ENCODE measurements at places on chromosomes 7 and 10.

DNA sequence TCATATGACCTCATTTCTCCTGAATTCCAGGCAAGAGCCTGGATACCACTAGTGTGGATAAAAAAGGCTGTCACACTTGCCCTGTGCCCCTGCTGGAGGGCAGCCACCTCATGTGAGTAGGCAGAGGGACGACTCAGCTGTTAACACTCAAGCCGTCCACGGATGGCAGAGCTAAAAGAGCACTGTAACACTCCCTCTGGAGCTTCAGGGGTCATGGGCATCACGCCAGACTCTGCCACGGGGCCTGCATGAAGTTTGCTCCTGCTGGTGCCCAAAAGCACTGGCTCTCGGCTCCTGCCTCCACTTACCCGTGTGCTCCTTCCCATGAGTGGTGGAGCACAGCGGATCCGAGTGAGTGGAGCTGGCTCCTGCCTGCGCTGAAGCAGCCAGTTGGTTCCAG, 919.8 kb upstream of the C7orf33 start:
- no peak for DNase-seq

DNA sequence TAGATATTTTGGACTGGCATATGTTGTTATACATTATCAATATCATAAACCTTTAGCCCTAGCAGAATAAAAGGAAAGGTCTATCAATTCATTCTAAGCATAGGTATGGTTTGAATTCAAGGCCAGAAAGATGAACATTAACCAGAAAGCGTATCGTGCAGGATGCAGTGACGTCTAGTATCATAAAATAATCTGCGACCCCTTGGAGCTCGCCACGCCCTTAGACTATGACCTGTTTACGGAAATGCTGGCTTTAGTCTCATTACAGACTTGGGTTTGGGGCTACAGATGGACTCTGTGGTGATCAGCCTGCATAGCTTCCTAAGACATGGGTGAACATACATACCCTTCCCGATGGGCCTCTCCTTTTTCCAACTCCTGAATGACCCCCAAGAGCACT, 21.5 kb downstream of the INSYN2A start:
- DNase-seq, result no peak

DNA sequence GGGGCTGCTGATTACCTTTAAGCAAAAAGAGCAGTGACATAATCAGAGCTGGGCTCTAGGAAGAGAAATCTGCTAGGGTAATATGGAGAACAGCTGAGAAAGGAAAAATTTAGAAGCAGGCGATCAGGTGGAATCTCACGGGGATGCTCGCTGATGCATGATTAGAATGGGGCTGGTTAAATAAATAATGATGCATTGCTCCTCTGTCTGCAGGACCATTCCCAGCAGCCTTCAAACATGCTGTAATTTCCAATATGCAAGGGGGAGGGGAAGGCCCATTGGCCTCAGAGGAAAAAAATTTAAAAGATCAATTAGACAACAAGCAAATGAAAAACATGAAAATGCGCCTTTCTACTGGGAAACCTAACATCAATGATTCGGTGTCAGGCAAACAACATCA, 65.6 kb upstream of the C10orf90 start:
- no peak for DNase-seq

- DNase-seq, result no peak
Observed at GRCh38 chr7:148905093-148905666, 21.1 kb upstream of the EZH2 start.

DNA sequence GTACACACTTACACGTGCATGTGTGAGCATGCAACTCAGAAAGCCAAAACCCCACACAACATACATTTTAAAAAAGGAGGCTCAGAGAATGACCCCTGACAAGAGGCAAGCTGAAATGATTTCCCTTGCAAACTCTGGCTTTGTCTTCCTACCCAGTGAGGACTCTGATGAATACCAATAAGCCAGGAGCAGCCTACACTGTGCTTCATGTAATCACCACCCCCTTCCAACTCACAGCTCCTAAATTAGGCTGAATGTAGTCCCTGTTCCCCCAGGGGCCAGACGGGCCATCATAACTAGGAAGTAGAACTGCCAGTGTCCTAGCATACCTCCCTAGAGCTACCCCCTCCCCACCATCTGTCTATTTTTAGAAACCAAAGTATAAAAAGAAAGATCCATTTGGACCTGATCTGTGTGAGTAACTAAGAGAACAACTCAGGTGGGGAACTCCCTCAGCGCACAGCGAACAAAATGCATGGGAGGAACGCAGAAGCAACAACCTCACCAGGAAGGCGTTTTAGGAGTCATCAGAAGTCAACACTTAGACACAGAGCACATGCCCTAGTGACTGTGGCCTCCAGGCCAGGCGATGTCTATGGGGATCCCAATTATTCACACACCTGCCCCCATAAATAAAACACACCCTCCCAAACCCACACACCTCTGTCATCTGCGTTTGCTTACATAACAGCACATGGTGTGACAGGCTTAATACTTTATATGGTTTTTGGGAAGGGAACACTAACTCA, 1.9 kb downstream of the DGKI start:
- DNase-seq, result no peak

- no peak for DNase-seq
Observed at GRCh38 chr10:24721229-24722106, 2.2 kb downstream of the ARHGAP21 start.

DNA sequence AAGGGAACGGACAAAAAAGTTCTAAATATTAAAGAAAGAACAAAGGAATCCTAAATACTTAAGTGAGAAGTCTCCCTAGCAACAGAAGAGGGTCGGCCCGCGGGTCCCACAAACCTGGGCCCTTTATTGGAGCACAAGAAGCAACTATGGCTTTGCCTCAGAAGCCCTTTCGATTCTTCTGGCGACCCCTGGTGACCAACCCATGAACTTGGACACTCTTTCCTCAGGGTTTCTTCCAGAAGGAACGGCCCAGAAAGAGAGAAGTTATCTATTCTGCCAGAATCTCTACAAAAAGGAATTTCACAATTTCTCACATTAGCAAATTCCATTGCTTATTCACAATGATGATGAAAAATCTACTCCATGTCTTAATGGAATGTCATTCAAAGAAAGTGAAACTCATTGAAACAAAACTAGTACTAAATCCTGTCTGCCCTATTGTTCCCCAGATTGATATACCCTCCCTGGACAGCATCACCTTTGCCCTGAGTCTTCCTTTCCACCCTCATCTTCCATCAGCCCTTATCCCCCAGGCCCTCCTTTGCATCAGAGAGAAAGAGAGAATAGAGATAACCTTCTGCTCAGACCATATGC, 43.7 kb downstream of the CPVL start:
- DNase-seq, result no peak

- DNase-seq, result no peak
Observed at GRCh38 chr7:2452074-2452507, 24.1 kb downstream of the GRIFIN start.

- DNase-seq, result no peak
Observed at GRCh38 chr7:36082216-36082615, 70.8 kb upstream of the EEPD1 start.

DNA sequence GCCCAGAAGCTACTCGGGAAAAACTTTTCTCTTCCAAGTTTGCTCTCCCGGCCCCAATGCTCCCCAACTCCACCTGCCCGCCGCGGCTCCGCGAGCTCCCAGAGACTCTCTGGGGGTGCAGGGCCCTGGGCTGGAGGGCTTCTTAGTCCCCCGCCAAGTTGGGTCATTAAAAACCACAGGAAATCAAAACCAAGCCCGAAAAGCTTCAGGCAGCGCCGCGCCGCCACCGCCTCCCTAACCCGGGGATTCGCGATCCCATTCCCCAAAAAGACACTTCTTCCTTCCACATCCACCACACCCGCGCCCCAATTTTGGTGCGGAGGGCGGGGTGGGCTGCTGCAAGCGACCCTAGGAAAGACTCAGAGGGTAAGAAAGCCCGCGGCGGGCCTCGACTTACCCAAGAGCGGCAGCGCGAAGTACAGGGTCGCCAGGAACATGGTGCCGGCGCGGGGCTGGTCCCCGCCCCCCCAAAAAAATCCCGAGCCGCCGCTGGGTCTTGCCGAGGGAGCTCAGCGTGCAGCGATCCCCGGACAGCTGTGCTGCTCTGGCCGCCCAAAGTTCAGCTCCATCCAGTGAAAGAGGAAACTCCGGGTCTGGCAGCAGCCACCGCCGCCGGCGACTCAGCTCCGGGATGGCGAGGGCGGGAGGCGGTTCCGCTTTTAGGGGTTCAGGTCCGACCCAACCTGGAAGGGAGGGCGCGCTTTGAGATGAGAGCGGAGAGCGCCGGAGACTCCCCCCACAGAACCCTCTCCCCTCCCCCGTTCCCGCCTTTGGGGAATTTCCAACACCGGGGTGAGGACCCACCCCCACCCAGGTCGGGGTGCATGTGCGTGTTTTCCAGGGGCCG, 1.2 kb downstream of the GFRA1 start:
- DNase-seq, result no peak

DNA sequence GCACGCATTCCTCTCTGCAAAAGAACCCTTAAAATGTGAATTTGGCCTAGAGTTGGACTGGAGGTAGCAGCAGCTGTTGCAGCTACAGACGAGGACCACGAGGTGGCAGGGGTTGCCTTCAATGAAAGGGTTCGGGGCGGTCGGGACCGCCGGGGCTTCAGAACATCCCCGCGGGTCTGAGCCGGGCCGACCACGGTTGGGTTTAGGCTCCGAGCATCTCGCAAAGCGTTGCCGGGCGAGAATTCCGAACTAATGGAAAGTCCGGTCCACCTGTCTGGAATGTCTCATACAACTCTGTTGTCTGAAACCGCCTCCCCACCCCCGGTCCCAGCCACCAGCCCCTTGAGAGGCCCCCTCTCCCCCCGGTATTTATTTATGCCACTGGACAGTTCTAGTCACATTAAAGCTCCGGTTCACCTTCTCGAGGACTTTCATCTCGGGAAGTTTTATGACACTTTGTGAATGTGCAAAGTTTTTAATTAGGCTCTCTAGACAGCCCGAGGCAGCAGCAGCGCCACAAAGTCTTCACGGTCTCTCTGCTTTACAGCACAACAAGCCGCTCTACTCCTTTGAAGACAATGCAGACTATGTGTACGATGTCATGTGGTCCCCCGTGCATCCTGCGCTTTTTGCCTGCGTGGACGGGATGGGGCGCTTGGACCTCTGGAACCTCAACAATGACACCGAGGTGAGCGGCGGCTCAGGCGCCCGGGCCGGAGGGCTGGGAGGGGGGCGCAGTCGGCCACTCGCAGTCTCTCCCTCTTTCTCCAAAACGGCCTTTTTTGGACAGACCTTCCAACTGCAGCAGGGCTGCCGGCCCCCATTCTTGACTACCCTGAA, 246.2 kb downstream of the SLC25A13 start:
- no peak for DNase-seq

DNA sequence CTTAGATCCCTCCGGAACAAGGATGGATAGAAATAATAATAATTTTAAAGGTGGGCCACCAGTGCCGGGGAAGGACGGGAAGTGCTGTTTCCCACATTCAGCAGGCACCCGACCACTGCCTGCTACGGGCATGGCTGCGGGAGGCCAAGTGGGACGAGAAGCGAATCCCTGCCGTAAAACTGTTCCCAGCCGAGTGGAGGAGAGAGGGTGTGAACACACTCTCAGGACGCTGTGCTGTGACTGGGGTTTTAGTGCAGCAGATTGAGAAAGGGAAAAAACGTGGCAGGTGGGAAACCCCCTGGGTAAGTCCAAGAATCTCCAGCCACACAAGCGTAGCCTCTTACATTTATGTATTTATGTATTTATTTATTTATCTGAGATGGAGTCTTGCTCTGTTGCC, 158.8 kb downstream of the DNAJB6 start:
- no peak for DNase-seq

DNA sequence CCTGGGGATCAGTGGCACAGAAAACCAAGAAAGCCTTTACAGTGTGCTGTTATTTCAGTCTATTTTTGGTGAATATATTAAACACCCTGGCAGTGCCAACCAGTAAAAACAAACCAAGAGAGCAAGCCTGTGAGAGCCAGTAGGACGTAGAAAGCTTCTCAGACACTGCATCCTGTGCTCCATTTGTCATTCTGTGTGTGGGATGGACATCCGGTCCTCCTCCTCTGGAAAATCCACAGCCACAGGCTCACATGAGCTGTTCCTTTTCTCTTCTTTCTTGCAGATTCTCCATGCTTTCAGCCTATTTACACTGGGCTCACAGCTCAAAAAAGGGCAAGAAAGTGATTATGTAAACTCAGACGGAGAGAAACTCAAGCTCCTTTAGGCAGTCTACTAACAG, 119.7 kb upstream of the YAE1 start:
- no peak for DNase-seq

DNA sequence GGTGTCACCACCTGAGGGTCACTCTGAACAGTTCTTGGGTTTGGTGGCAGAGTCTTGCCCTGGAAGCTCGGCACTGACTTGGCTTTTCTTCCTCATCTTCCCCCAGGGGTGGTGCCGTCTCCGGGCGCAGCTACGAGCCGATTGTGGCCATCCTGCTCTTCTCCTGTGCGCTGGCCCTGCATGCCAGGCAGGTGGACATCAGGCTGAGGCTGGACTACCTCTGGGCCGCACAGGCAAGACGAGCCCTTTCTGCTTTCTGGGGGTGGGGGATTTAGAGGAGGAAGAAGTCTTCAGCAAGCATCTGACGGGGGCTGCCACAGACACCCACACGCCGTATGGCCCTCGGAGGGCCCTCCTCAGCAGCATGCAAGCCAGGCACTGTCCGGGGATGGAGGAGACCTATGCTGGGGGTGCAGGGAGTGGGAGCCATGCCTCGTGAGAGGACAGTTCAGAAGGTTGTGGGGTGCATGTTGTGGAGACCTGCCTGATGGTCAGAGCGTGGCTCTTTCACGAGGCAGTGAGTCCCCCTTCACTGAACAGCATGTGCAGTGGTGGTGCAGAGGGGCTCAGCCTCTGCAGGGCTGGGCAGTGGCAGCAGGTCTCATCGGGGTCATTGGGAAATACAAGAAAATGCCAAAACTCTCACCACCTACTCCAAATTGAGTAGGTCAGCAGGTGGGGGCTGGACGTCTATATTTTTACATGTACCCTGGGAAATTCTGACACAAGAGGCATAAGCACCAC, 112.4 kb downstream of the ADCY1 start:
- DNase-seq, result no peak

- no peak for DNase-seq
Observed at GRCh38 chr10:31069411-31069810, 37.7 kb upstream of the ZNF438 start.

DNA sequence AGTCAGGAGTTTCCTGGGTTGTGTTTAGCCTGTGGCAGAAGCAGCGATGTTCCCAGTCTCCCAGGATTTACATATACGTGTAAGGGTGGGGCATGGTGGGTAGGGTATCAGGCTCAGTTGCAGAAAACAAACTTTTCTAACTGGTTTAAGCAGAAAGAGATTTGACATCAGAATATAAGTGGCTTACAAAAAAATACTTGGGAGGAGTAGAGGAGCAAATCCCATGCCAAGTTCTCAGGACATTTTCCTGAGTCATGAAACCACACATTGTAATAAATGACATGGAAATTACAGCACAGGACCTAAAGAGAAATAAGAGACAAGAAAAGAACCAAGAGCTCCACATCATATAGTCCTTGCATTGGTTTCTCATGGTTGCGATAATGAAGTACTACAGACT, 26.2 kb upstream of the FRMD4A start:
- DNase-seq, result no peak

All from left renal cortex interstitium (tissue), 4 donors.